ENCODE measurements at places on chromosomes 5 and 9.

DNA sequence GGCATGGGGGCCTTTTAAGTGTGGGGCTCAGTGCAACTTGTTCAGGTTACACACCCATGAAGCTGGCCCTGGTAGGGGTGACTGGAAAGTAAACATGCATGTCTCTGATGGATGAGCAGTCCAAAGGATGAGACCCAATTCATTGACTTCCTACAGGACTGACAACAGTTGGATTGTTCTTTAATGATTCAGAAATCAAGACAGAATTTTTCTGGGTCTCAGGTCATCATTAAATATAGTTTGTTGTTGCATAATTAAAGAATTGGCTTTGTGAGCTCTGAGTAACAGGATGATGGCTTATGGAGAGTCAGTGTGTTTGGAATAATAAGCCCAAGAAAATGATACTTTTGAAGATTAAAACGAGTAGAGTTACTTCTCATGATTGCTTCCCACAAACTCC lies 604.2 kb upstream of the CLINT1 start:
- DNase-seq: no peak

GRCh38 chr5:116982035-116982434 lies 407.4 kb upstream of the SEMA6A start:
- no peak for DNase-seq

DNA sequence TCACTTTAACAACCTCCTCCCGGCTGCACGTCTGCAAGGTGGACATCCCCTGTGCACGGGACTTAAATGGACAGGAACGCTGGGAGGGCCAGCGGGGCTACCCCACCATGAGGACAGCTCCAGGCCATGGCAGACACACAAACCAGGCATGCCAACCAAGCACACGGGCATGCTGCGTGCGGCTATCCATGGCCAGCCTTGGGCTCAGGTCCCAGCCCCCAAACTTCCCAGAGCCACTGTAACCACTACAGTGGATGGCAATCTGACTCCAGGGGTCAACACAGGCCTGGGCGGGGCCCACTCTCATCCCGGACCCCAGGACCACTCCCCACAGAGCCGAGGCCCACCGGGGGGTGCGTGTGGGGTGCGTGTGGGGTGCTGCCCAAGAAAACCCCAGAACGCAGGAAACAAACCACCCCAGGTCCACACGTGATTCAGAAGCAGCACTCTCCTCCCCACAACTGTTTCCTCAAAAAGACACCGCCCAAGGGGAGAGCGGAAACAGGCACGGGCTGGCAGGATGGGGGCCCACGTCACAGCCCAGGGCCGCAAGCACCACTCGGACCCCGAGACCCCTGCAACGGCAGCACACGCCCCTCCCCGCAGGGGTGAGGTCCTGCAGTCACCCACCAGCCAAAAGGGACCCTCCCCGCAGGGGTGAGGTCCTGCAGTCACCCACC lies 7.4 kb downstream of the SLC12A7 start:
- no peak for DNase-seq

GRCh38 chr5:43514471-43514815 lies 505 bp downstream of the C5orf34 start:
- DNase-seq: no peak

DNA sequence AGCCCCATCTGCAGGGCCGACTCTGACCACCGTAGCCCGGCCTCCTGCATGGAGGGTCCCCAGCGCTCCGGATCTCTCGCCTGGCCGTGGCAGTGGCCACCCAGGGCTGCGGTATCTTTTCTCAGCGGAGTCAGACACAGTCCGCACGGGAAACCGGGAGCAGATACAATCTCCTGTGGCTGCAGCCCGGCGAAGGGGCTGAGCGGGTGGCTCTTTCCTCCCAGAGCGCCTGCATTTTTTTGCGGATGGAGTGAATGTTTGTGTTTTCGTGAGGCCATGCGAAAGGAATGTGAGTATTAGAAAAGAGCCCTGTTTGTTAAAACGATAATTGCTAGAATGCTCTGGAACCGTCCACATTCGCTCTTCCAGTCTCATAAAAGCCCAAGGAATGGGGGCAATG lies 53.4 kb upstream of the PTCH1 start:
- no peak for DNase-seq

GRCh38 chr9:93125331-93125894 lies 8.6 kb downstream of the NINJ1 start:
- no peak for DNase-seq

DNA sequence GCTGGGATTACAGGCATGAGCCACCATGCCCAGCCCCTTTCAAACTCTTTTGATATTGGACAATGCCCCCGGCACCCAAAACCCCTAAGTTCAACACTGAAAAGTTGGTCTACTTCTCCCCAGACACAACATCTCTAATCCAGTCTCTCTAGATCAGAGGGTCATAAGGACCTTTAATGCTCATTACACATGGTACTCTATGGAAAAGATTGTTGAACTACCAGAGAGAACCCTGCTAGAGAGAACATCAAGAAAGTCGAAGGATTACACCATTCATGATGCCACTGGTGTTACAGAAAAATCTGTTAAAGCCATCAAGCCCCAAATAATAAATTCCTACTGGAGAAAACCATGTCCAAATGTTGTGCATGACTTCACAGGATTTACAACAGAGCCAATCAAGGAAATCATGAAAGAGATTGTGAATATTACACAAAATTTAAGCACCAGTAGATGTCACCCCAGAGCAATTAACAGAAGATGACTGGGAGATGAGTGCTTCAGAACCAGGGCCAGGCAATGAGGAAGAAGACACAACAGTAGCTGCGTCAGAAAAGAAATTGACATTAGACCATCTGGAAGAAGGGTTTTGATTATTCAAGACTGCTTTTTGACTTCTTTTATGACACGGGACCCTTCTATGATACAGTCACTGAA lies 28.3 kb upstream of the NIPAL4 start:
- DNase-seq: no peak

- no peak for DNase-seq
Observed at GRCh38 chr9:109467936-109468335, 30.2 kb downstream of the PTPN3 start.

GRCh38 chr5:19125956-19126713 lies 861.9 kb downstream of the CDH18 start:
- no peak for DNase-seq

GRCh38 chr5:11166923-11167322 lies 405.9 kb upstream of the DAP start:
- DNase-seq: no peak

- DNase-seq: no peak
Observed at GRCh38 chr5:119655061-119655460, 25.7 kb downstream of the FAM170A start.

GRCh38 chr5:129748913-129749880 lies 1.3 kb downstream of the MINAR2 start:
- no peak for DNase-seq

GRCh38 chr9:34957492-34958410 lies at the start of gene PHF24:
Gene PHF24 (plus strand): TSS chr9:34958285. CDS start chr9:34971299, 13,014 bp downstream.
- no peak for DNase-seq

GRCh38 chr5:33743099-33743498 lies 148.7 kb downstream of the ADAMTS12 start:
- no peak for DNase-seq

DNA sequence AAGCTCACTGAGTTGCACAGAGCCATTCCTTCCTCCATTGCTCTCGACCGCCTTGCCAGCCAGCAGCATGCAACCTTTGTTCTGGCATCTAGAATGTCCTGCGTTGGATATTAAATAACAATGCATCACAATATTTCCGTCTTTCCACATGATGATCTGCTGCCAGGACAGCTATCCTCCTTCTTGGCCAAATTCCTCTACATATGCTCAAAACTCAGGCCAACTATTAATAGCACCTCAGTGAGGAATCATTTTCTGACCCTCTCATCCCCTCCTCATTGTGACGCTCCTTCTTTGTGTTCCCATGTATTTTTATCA lies 128.6 kb downstream of the MYO10 start:
- DNase-seq: no peak

DNA sequence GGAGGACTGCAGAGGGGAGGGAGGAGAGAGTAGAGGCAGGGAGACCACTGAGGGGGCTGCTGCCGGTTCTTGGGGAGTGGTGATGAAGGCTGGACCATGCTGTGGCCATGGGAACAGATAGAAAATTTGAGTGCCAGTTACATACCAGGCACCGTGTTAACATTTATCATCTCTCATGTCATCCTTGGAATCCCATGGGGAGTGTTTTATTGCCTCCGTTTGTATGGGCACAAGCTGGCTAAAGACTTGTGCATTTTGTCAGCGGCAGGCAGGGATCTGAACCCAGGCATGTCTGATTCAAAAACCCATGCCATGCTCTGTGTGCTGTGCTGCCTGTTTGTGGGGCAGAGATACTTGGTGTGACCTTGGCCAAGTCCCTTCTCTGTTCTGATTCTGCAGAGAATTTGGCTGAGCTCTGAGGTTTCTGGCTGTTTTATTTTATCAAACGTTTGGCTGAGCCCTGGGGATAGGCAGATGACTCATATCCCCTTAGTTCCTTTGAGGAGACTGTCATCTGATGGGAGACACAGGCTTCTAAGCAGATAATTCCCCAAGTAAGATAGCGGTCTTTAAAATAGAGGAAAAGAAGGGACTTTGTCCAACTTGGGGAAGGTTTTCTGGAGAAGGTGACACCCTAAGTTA lies 22.2 kb downstream of the COL27A1 start:
- DNase-seq: no peak

DNA sequence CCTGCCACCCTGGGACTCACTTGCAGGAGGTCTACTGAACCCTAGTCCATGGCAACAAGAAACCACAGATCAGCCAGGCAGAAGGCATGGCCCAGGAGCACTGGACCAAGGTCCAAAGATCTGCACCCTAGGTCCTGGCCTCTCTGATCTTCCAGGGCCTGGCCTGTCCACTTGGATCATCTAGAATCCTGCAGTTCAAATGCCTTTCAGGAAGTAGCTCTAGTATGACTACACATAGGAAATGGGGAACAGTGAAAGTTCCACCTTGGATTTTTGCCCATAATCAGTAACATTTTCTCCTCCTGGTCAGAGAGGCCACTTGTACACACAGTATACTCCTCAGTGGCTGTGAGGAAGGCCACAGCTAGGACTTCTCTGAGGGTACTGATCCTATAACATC lies 11.5 kb downstream of the ANXA6 start:
- DNase-seq: no peak

GRCh38 chr5:176578391-176578808 lies 29.3 kb downstream of the CDHR2 start:
- DNase-seq: no peak

DNA sequence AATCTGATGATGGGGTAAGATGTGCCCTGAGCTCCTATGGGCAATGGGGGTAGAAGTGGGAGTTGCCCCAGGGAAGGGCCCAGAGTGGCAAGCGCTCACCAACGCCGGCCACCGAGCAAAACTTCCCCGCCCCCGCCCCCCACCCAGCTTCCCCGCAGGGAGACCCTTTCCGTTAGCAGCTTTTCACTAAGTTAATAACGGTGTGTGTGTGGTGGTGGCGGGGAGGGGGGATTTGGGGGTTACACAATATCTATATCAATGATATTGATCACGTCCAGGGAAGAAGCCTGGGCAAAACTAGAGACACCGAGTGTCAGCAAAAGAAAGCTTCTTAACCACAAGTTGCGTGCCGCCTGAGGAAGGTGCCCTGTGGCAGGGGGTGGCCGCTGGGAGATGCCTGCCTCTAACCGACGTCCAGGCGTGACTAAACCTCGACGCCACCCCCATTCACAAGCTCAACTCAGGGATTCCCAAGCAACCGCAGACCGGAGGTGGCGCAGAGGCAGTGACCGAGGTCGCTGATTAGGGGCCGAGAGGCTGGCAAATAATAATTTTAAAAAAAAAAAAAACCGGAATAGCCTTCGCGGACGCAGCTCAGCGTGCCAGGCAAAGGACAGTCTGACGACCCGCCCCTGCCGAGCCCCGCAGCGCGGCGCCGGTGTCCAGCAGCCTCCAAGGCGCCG lies 222.6 kb downstream of the MEF2C start:
- no peak for DNase-seq

GRCh38 chr9:121987314-121987713 lies 105.8 kb downstream of the TTLL11 start:
- DNase-seq: no peak

- DNase-seq: no peak
Observed at GRCh38 chr9:83336706-83337105, 201.5 kb downstream of the FRMD3 start.

GRCh38 chr9:23539311-23539710 lies 286.7 kb downstream of the ELAVL2 start:
- no peak for DNase-seq

GRCh38 chr5:179407191-179408175 lies 62.2 kb upstream of the ADAMTS2 start:
- no peak for DNase-seq

GRCh38 chr9:131524665-131525315 lies 6.3 kb downstream of the UCK1 start:
- DNase-seq: no peak

DNA sequence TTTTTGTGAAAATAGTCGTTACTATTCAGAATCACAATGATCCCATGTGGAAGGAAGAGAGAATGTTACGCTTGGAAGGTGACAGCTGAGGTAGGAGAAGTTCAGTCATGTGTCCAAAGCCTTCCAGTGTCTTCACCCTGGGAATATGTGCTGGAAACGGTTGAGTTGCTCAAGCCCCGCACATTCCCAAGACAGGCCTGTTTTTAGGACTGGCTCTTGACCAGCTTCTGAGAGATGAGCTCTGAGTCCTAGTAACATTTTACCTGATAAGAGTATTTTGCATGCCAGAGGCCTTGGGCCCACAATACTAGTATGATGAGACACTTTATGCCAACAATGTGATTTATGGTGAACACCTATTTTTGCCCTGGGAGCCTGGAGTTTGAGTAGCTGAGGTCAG lies 101.7 kb downstream of the LMNB1 start:
- no peak for DNase-seq

DNA sequence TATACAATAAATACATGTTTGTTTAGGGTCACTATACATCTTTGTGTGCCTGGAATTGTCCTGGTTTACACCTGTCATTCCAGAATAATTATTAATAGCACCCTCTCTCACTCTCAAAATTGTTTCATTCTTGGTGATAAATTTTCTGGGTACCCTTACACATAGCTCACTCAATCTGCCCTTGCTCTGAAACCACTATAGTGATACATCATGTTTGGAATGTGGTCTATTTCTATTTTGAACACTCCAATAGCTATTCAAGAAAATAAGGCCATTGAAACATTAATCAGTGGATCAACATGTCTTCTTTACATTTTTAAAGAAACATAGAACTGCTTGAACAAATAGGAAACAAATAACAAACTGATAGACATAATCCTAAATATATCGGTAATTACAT lies 158.7 kb downstream of the ARRDC3 start:
- no peak for DNase-seq

GRCh38 chr5:160021831-160022446 lies 13.0 kb downstream of the TTC1 start:
- DNase-seq: no peak

DNA sequence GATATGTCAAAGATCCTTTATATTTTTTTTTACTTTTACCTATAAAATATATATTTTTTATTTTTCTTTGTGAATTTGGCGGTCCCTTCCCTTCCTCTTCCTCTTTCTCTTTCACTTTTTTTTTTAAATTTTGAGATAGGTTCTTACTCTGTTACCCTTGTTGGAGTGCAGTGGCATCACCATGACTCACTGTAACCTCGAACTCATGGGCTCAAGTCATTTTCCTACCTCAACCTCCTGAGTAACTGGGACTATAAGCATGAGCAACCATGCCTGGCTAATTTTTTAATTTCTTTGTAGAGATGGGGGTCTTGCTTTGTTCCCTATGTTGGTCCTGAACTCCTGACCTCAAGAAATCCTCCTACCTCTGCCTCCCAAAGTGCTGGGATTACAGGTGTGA lies 258.0 kb upstream of the CLINT1 start:
- DNase-seq: no peak

GRCh38 chr5:176716320-176716719 lies 69.0 kb downstream of the TSPAN17 start:
- DNase-seq: peak; percentile 27

- no peak for DNase-seq
Observed at GRCh38 chr5:176415240-176415951, 943 bp downstream of the CLTB start.

- DNase-seq: no peak
Observed at GRCh38 chr5:159616952-159617351, 286.7 kb upstream of the IL12B start.

All from GOT3 (cell line).